ENCODE measurements at places on chromosomes 3 and 15.

DNA sequence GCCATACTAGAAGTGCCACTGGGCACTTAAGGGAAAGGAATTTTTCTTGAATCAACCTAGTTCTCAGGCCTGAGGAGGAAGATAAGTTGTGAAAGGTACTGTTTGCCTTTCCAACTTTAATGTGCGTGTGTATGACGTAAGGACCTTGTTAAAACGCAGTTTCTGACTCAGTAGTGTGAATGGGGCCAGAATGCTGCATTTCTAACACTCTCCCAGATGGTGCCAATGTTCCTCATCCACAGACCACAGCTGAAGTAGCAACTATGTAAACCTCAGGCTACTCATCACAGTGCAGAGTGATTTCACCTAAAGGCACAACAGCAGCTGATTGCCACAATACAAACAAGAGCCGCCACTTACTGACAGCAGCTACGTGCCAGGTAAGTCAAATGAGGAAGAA, 103.6 kb downstream of the OTOL1 start:
- DNase-seq = no peak

- peak; percentile 15 for DNase-seq
Observed at GRCh38 chr15:41603941-41604911, 45.2 kb downstream of the TYRO3 start.

- no peak for DNase-seq
Observed at GRCh38 chr15:100569391-100569790, 32.6 kb downstream of the LINS1 start.

DNA sequence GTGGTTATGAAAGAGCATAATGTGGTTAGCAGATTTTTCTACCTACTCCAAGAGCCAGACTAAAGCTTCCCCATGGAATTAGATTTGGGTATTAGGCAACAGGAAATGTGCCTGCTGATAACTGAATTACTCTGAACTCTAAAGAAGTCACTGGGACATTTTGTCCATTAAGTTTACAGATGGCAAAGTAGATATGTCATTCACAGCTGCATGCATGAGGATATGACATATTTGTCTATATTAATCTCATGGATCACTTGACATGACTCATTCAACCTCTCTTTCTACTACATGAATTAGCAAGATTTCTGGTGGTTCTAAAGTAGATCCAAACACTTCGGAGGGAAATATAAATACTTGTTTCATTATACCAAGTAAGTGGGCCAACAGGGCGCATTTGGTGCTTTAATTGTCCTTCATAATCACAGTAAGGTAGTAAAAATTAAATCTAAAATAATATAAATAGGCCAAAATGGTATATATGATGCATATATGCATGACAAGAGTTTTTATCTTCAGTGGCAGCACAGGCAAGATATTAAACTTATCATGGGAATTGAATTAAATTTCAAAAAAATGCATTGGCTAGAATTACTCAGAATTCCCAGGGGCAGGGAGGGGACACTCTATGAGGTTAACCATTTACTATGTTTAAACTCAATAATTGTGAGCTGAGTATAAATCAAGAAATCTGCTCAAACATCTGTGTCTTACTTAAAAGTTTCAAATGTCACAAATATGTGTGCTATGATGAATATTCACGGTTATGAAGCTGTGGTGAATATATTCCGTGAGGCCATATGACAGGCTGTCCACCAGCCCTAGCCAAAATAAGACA, 365.3 kb upstream of the KCNMB2 start:
- DNase-seq = no peak

DNA sequence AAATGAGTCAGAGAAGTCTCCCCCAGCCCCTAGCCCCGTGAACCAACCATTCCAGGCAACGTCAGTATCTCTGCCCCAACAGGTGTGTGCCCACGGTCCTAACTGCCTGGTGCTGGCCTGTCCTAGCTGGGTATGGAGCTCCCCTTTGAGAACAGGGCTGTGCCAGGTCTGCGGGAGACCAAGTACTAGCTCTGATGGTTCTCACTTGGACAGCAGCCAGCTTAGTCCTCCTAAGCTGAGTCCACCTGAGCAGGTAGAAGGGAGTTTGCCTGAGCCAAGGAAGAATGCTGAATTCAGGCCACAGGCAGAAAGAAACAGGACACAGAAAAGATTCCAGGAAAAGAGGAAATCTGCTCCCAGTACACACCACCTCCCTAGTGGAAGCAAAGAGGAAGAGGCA, 33.1 kb upstream of the PARL start:
- no peak for DNase-seq

All from activated T-helper 2 cell treated with anti-CD3 and anti-CD28 coated beads, Interferon-gamma antibody, Interleukin-2, Interleukin-4, amounts not matched to agents 10 μg/mL and 5 μg/mL and 100 μg/mL, durations not matched to agents 14 hours and 24 hours and 36 hours (primary cell).